Occipital lobe (tissue), 3 donors: ENCODE measurements at places on chromosomes 12 and 14. TPM values are rescaled to one million over a fixed set of nuclear protein-coding genes. Genes with fewer than 3 reads are reported as not detected.

The DIO3 gene
- total RNA-seq, result not detected

The LALBA gene
- 0.47 TPM for total RNA-seq

The TAPBPL gene
- 0.78 TPM for total RNA-seq

The ERBB3 gene
- total RNA-seq, result 2.2 TPM

The CLMN gene
- 0.78 TPM for total RNA-seq

DNA sequence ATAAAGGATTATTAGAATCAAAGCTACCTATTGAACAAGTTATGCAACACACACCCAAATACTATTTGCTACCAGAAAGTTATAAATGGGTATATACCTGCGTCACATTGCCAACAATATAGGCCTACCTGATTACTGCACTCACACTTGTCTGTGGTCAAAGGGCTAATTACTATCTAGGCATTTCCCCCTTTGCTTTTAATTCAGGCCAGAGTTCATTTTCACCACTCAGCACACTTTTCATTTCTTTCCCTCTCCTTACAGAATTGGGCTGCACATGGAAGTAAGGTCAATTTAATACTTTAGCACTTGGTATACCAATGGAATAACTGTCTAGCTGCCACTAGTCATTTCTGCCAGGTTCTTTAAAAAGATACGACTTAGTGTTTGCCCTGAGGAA, 1.7 kb downstream of the SOS2 start:
- no peak for DNase-seq

DNA sequence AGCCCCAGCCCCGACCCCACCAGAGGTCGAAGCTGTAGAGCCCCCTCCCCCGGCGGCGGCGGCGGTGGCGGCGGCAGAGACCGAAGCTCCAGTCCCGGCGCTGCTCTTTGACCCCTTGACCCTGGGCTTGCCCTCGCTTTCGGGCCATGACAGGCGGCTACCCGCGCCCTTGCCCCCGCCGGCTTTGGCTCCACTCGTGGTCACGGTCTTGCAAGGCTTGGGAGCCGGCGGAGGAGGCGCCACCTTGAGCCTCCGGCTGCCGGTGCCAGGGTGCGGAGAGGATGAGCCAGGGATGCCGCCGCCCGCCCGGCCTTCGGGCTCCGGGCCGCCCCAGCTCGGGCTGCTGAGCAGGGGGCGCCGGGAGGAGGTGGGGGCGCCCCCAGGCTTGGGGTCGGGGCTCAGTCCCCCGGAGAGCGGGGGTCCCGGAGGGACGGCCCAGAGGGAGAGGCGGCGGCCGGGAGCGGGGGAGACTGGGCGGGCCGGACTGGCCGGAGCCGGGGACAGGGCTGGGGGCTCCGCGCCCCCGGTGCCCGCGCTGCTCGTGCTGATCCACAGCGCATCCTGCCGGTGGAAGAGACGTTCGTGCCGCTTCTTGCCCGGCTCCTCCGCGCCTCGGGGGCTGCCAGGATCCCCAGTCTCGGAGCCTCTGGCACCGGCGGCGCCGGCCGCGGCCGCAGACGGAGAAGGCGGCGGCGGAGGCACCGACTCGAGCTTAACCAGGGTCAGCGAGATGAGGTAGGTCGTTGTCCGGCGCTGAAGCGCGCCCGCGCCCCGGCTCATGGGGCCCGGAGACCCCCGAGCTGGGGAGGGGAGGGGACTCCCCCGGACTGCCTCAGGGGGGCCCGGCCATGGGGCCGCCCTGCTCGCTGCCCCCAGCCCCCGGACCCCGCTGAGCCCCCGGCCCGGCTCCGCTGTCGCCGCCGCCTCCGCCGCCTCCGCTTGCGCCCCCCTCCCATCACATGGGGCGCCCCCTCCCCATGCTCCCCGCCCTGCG, 778 bp downstream of the AGAP2 start:
- DNase-seq, result no peak

- DNase-seq, result no peak
These were observed 149.2 kb upstream of the FBXO33 start for GRCh38 chr14:39581474-39581873.

DNA sequence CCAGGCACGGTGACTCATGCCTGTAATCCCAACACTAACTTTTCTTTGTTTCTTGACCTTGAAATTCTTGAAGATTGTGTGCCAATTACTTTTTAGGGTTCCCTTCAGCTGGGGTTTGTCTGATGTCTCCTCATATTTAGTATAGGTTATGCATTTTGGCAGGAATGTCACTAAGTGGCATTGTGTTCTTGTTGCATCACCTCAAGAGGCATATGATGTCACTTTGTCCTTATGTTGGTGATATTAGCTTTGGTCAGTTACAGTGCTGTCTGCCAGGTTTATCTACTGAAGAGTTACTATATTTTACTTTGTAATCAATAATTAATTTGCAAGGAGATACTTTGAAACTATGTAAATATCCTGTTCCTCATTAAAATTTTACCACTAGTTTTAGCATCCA, 61.0 kb upstream of the BTG1 start:
- no peak for DNase-seq

GRCh38 chr14:92556255-92556741, 42.7 kb downstream of the RIN3 start:
- no peak for DNase-seq

DNA sequence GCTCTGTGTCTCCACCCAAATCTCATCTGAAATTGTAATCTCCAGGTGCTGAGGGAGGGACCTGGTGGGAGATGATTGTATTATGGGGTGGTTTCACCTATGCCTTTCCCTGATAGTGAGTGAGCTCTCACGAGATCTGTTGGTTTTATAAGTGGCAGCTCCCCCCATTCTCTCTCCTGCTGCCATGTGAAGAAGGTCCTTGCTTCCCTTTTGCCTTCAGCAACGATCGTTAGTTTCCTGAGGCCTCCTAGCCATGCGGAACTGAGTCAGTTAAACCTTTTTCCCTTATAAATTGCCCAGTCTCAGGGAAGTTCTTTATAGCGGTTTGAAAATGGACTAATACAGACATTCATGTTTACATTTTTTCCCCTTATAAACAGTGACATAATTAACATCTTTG, 36.1 kb downstream of the PELI2 start:
- DNase-seq, result no peak

GRCh38 chr14:104169005-104169698, 30.8 kb downstream of the KIF26A start:
- no peak for DNase-seq

DNA sequence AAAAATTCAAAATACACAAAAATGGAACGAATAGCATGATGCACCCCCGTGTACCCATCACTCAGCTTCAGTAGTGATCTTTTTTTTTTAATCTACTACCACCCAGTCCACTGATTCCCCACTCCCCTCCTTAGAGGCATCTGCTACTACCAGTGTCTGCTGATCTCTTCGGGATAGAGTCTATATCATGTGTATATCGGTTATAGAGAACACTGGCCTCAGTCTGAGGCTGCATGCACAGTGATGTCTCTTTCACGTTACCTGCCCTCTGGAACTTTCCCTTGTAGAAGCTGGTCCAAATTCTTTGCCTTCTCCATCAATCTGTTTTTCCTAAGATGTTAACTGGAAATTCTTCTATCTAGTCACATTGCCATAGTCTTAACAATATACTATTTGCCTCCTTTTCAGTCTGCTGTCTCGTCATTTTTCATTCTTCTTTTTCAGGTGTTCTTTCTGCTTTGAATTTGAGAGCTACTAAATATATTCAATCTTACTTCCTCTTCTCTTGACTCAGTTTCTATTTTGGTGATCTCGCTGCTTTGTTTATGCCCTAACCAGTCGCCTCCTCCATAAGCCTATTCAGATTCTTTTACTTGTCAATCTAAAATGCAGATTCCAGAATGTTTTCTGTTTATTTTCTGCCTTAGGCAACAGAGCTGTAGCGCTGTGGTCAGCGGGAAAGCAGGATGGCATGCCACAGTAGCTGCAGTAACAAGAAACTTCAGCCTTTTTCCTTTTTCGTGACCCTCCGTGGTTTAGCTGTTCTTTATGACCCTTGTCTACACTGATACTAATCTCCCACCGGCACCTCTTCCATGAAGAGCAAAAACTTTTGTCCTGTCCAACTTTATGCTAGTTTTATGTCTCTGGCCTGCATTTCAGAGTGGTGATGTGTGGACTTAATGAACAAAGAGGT, 67.0 kb downstream of the FBXW8 start:
- no peak for DNase-seq
